ENCODE measurements at places on chromosomes 6 and 20. TPM values are rescaled to one million over a fixed set of nuclear protein-coding genes. Genes with fewer than 3 reads are reported as not detected.

DNA sequence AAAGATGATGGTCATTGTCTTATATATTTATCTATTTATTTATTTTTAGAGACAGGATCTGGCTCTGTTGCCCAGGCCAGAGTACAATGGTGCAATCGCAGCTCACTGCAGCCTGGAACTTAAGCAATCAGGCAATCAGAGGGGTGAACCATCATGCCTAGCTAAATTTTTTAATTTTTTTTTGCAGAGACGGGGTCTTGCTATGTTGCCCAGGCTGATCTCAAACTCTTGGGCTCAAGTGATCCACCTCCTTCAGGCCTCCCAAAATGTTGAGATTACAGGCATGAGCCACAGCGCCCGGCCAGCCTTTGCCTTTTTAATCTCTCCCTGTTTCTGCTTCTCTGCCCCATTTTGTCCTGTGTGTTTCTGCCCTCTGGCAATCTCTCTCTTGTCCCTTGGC lies 102.2 kb downstream of the NCR2 start:
- DNase-seq: no peak

GRCh38 chr6:30533460-30534294 lies 22.6 kb downstream of the GNL1 start:
- no peak for DNase-seq

- no peak for DNase-seq
These were observed 842.0 kb upstream of the FLRT3 start for GRCh38 chr20:15179381-15179780.

GRCh38 chr6:26029570-26029856 lies 57.7 kb upstream of the HFE start:
- DNase-seq: no peak

GRCh38 chr6:45344900-45345299 lies 16.8 kb downstream of the RUNX2 start:
- no peak for DNase-seq

ACTL10 gene
- total RNA-seq: 15.2 TPM

- DNase-seq: peak; percentile 95
These were observed 111.2 kb upstream of the BEND6 start for GRCh38 chr6:56843476-56844349.

DNA sequence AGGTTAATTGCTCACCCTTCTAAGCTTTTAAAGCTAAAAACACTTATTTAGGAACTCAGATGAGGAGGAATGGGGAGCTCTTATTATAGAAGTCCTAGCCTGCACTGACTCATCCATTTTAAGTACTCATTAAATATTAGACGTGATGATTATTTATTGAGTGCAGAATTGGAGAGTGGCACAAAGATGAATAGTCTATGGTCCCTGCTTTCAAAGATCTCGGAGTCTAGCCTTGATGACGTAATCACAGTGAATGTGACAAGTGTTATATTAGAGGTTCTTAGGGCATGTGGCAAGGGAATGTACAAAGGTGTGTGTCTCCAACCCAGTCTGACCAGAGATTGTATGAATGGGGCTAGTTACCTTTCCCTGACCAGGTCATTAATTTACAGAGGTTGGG lies 68.7 kb upstream of the CD83 start:
- DNase-seq: no peak

DNA sequence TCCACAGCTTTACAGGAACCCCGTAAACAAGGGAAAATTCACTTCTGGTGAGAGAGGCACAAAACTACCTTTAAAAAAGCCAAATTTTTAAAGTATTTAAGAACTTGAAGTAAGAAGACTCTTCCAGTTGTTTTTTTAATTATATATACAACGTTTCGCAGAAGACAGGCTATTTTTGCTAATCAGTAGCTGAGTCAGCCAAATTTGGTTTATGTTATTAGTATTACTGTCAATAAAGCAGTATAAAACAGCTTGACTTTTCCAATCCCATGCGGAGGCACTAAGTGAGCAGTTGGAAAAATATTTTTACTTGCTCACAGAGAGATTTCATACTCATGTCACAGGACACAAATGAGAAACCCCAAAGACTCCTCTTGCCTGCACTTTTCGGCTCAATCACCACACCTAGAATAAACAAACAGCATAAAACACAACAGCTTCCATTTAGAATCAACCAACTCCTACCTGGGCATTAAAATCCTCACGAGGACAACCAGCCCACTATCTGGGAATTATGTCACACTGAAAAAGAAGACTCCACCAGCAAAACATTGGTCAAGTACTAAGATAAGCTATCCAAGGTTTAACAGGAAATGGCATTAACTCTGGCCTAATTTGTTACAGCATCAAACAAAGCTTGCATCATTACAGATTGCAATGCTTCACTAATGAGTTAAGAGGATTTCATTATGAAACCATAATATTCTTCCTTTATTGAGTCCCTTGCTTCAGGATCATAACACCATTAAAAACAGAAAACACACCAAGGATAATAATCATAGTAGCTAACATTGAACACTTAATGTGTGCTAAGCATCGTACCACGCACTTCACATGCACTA lies 26.3 kb downstream of the ELOVL5 start:
- DNase-seq: no peak

SNAP25 gene
- total RNA-seq: 3.2 TPM

PTGIS gene
- total RNA-seq: not detected

LIN28B gene
- not detected for total RNA-seq

EPB41L1 gene
- 54.4 TPM for total RNA-seq

- no peak for DNase-seq
These were observed 7.9 kb upstream of the EEF1E1 start for GRCh38 chr6:8110117-8110721.

EPHA7 gene
- total RNA-seq: not detected

DNA sequence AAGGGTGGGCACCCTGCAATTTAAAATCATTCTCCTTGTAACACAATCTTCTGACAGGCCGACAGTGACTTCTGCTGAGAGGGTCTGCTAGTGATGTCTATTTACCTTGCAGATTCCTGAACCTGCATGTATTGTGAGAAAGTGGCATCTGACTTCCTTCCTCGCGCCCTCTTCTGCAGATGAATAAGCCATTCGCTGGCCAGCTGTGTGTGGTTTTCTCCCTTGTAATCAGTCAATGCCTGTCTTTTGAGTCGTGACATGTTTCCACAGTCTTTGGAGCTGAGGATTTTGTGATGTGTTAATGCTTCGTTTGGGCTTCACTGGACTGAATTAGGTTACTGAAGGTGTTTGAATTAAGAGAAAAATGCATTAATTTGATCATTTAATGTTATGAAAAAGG lies 125.3 kb downstream of the GRM1 start:
- no peak for DNase-seq

Data from Caki2 (cell line).